Fibroblast of the aortic adventitia (primary cell): ENCODE measurements at places on chromosomes 7 and 10. TPM values are rescaled to one million over a fixed set of nuclear protein-coding genes. Genes with fewer than 3 reads are reported as not detected.

TMEM229A gene
- total RNA-seq, result 3.8 TPM in 1 of 2 replicates, not detected in the other

NHLRC2 gene
- total RNA-seq, result 7.0 and 26.3 TPM in 2 replicates

GPR26 gene
- under 0.01 TPM in 1 of 2 replicates, not detected in the other for total RNA-seq

TMEM236 gene
- total RNA-seq, result 0.09 and 0.16 TPM in 2 replicates

LGI1 gene
- 0.16 and 0.18 TPM in 2 replicates for total RNA-seq

FBXO24 gene
- total RNA-seq, result 0.54 TPM in 1 of 2 replicates, not detected in the other

CCDC172 gene
- not detected in 2 replicates for total RNA-seq

KCNK18 gene
- not detected in 2 replicates for total RNA-seq

FAM237B gene
- not detected in 2 replicates for total RNA-seq

PSD gene
- 0.18 and 1.3 TPM in 2 replicates for total RNA-seq

FAM221A gene
- total RNA-seq, result 0.74 and 1.4 TPM in 2 replicates

USP54 gene
- 10.4 and 14.8 TPM in 2 replicates for total RNA-seq
